ENCODE measurements at places on chromosomes 6 and 20.

DNA sequence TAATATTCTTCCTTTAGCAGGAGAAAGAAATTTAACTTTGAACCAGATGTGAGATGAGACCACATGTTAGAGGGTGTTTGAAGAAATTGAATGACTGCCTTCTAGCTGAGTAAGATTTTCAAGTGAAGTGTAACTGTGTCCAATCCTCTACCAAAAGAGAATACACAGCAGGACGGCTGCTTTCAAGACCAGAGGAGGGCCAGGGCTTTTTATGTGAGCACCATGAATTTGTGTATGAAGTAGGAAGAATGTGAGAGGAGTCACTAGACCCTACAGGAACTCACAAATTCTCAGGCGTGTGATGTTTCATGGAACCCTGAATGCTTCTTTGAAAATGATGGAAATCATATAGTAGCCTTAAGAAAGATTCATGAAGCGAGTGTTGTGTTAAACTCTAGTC lies 56.8 kb upstream of the SPACA1 start:
- DNase-seq: no peak

GRCh38 chr6:164087870-164088269 lies 673.4 kb downstream of the QKI start:
- no peak for DNase-seq

DNA sequence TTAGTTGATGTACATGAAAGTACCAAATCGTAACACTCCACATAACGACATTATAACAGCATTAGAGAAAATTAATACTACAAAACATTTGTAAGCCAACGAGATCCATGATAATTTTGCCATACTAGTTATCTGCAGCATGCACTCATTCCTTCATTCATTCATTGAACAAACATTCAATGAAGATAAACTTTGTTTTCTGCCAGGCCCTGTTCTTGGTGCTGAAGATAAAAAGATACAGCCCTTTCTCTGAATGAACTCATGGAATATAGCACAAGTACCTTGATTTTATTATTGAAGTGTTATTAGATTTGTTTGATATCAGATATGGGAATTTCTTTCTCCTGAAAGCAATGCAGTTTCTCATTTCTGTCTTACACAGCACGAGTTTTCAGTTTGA lies 524.0 kb downstream of the TFAP2A start:
- no peak for DNase-seq

GRCh38 chr6:69852706-69853105 lies 13.7 kb upstream of the COL19A1 start:
- DNase-seq: no peak

GRCh38 chr20:5770231-5770986 lies 20.2 kb downstream of the SHLD1 start:
- no peak for DNase-seq

All from activated gamma-delta T cell treated with anti-CD3 and anti-CD28 coated beads, Interleukin-2, amount 50 U/mL, for 16 hours (primary cell).